Vagina (tissue), 2 donors: ENCODE measurements at places on chromosomes 4 and X.

- H3K4me1 ChIP-seq: peaks cover 65% of the 10 kb centered on the region
- no peak for DNase-seq
- H3K4me3 ChIP-seq: peak overlapping the region; percentile 56
- peaks cover 17% of the 10 kb centered on the region for H3K27me3 ChIP-seq
- no peaks in the 10 kb centered on the region for H3K36me3 ChIP-seq
Observed at GRCh38 chr4:54230484-54231418, 1.7 kb downstream of the PDGFRA start.

DNA sequence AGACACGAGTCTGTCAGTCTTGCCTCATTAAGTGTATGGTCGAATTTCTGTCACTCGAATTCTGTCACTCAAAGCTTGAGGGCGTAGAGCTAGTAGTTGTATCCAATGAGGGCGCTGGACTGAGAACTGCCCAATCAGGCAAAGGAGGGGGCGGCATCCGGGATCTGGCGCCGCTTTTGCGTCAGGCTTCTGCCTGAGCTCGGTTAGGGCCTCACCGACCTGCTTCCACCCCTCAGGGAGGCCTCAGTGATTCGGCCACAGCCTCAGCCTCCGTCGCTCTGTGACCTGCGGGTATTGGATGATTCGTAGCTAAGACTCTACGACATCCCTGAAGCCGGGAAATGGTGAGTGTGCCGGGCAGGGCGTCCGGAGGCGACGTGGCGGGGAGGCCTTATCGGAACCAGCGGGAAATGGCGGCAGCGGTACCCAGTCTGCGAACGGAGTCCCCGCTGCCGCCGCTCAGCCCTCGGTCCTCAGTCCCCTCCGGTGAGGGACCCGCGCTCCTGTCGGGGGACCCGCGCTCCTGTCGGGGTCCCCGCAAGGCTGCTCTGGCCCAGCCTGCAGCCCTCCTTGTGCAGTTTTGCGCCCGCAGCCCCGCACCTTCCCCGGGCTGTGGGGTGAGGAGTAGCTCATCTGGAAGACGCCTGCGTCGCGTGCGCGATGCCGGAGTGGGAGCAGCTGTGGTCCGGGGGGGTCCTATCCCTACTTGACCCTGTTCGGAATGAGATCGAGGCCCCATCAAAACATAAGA is 88.3 kb downstream of the ZNF718 start:
- no peaks in the 10 kb centered on the region for H3K36me3 ChIP-seq
- H3K27me3 ChIP-seq: no peaks in the 10 kb centered on the region
- no peak for DNase-seq
- H3K4me1 ChIP-seq: peaks cover 13% of the 10 kb centered on the region

DNA sequence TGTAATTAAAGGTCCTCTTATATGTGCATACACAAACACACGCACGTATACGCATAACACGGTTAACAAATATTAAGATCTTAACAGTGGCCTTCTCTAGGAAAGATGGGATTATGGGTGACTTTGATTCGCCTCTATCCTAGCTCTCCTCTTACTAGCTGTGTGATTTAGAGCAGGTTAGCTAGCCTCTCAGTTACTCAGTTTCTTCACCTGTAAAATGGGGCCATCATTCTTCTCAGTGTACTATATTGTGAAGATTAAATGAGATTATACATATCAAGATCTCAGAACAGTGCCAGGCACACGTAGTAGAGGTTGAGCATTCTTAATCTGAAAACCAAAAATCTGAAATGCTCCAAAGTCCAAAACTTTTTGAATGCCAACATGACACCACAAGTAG is 159.3 kb downstream of the BCOR start:
- H3K4me1 ChIP-seq: no peaks in the 10 kb centered on the region
- no peak overlapping the region for H3K27ac ChIP-seq
- no peak for DNase-seq
- H3K36me3 ChIP-seq: no peaks in the 10 kb centered on the region

- DNase-seq: no peak
- peaks cover 12% of the 10 kb centered on the region for H3K36me3 ChIP-seq
- no peaks in the 10 kb centered on the region for H3K27me3 ChIP-seq
- no peak overlapping the region for H3K4me3 ChIP-seq
- H3K4me1 ChIP-seq: peaks cover 11% of the 10 kb centered on the region
- no peak overlapping the region for H3K27ac ChIP-seq
Observed at GRCh38 chr4:147940171-147940570, 208.3 kb downstream of the ARHGAP10 start.

DNA sequence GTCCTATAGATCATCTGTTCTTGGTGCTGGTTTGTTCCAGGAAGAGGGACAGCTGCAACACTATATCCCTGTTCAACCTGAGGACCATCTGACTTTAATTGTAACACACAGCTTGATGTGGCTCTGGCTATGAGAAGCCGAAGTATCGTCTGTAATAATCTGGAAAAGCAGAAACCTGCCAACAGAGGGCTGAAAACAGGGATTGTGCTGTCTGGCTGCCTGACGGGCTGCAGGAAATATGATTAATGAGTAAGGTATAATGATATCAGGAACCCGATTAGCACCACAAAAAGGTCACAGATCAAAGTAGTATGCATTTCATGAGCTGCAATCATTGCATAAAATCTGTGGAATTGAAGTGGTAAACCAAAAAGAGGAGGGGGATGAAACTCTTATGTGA is 170.4 kb upstream of the MAB21L2 start:
- no peak overlapping the region for H3K4me3 ChIP-seq
- H3K27ac ChIP-seq: no peak overlapping the region
- H3K36me3 ChIP-seq: no peaks in the 10 kb centered on the region

GRCh38 chr4:72629540-72629939 is 60.5 kb upstream of the ADAMTS3 start:
- H3K4me1 ChIP-seq: no peaks in the 10 kb centered on the region
- H3K36me3 ChIP-seq: no peaks in the 10 kb centered on the region

- no peaks in the 10 kb centered on the region for H3K27me3 ChIP-seq
- no peaks in the 10 kb centered on the region for H3K36me3 ChIP-seq
- no peak overlapping the region for H3K27ac ChIP-seq
- no peak overlapping the region for H3K4me3 ChIP-seq
Observed at GRCh38 chr4:93710101-93710846, 118.3 kb upstream of the ATOH1 start.

DNA sequence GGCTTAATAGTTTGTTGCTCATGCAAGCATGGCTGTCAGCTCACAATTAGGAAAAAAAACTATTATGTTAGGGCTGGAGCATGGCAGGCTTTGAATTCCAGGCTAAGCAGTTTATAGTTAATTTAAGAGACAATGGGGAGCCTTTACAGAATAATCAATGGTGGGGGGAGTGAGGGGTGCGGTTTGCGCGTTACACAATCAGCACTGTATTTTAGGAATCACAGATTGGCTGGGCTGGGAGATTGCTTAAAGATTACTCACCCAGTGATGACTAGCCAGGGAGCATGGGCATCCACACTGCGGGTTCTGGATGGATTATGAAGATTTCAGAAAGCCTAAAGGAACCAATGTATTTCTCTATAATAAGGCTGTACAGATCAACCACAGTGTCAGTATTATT is 186.6 kb downstream of the SOX3 start:
- DNase-seq: no peak
- H3K4me3 ChIP-seq: no peak overlapping the region
- no peak overlapping the region for H3K27ac ChIP-seq

DNA sequence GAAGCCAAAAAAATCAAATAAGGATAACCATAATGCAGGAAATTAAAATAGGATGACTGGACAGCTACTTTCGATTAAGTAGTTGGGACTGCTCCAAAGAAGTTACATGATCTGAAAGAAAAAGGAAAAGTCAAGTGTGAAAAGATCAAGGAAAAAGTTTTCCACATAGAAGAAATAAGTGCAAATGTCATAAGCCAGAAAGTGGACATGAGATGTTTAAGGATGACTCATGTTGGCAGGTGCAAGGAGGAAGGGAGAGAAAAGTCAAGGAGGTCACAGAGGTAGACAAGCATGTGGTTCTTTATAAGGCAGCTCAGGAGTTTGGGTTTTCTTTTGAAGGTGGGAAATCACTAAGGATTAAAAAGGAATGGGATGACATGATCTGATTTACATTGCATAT is 89.8 kb upstream of the GPRIN3 start:
- H3K27ac ChIP-seq: no peak overlapping the region
- no peaks in the 10 kb centered on the region for H3K4me1 ChIP-seq
- no peaks in the 10 kb centered on the region for H3K36me3 ChIP-seq

- H3K4me1 ChIP-seq: no peaks in the 10 kb centered on the region
- no peak overlapping the region for H3K27ac ChIP-seq
- no peak for DNase-seq
- no peak overlapping the region for H3K4me3 ChIP-seq
- no peaks in the 10 kb centered on the region for H3K36me3 ChIP-seq
Observed at GRCh38 chrX:18542905-18543304, 117.5 kb downstream of the CDKL5 start.

- H3K27me3 ChIP-seq: no peaks in the 10 kb centered on the region
- no peak overlapping the region for H3K27ac ChIP-seq
- DNase-seq: no peak
Observed at GRCh38 chrX:120536061-120536460, 24.7 kb downstream of the CUL4B start.

GRCh38 chr4:68735106-68735505 is 64.7 kb upstream of the UGT2B15 start:
- H3K27me3 ChIP-seq: no peaks in the 10 kb centered on the region
- H3K27ac ChIP-seq: no peak overlapping the region
- no peak for DNase-seq
- H3K4me1 ChIP-seq: no peaks in the 10 kb centered on the region
- no peaks in the 10 kb centered on the region for H3K36me3 ChIP-seq

- H3K27me3 ChIP-seq: no peaks in the 10 kb centered on the region
- no peak for DNase-seq
- H3K27ac ChIP-seq: no peak overlapping the region
- no peak overlapping the region for H3K4me3 ChIP-seq
- no peaks in the 10 kb centered on the region for H3K4me1 ChIP-seq
- H3K36me3 ChIP-seq: no peaks in the 10 kb centered on the region
Observed at GRCh38 chrX:8846266-8846665, 45.1 kb upstream of the FAM9A start.

DNA sequence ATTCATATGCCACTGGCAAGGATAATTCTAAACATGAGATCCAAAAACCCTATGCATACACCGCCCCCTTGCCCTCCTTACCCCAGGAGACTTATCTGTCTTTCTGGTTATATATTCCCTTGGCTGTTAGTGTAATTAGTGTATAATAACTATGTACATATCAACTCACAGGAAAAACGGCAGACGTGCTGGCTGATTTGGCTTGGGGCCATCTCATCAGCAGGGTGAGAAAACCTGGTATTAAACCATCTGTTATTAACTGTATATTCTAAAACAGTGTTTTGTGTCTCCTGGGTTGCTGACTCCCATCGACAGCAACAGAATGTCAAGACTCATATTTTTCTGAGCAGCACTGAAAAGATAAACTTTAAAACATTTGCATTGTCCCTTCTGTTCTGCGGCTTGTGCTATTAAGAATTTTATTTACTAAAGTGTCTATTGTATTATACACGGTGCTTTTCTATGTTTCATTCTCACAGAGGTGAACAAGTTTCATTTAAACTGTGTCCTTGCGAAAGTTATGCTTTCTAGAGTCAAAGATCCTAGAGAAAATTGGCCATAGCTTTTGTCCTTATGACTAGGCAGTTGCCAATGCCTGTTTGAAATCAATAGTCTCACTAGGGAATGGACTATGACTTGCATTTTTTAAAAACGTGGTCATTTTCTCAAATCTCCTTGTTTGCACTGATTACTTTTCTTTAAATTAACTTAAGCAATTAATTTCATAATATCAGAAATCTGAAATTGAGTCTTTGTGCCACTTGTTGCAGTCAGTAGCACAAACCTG is 211.5 kb upstream of the MID1 start:
- no peaks in the 10 kb centered on the region for H3K36me3 ChIP-seq
- no peaks in the 10 kb centered on the region for H3K4me1 ChIP-seq
- H3K27ac ChIP-seq: no peak overlapping the region
- H3K4me3 ChIP-seq: peak overlapping the region; percentile 7
- no peak for DNase-seq
- no peaks in the 10 kb centered on the region for H3K27me3 ChIP-seq

GRCh38 chrX:136880003-136880451 is 498 bp downstream of the RBMX start:
- no peak for DNase-seq
- peak overlapping the region; percentile 93 for H3K27ac ChIP-seq
- no peaks in the 10 kb centered on the region for H3K27me3 ChIP-seq

DNA sequence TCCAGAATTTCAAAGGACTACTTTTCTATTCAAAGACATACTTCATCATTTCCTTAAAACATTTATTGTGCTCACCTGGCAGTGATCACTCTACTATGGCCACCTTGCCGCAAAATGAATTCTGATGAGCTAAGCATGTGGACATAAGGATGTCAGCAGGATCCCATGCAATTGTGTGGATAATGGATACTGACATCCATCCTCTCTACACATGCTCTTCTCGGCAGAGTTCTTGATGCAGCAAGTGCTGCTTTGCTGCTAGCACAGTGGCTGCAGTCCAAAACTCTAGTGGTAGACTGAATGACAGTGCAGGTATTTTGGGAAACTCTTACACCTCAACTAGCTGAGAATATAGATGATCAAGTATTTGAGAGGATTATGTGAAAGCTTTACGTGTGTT is 168.0 kb downstream of the BANK1 start:
- H3K4me1 ChIP-seq: no peaks in the 10 kb centered on the region
- no peaks in the 10 kb centered on the region for H3K36me3 ChIP-seq
- no peak overlapping the region for H3K27ac ChIP-seq
- no peak for DNase-seq

DNA sequence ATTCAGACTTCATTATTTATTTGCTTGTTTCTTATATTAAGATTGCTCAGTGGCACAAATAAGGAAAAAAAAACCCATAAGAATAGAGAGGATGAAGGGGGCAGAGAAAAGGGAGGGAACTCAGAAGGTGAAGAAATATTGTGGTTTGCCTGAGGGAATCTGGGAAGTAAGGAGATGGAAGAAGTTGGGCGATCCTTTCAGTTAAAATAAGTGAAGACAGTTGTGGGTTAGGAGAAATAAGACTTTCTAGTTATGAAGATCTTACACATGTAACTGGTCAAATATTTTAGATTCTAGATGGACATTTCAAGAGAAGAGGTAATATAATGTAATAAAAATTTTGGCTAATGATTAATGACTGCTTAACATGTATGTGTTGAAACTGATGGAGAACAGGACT is 138.7 kb upstream of the LIMCH1 start:
- DNase-seq: no peak
- no peaks in the 10 kb centered on the region for H3K36me3 ChIP-seq
- no peaks in the 10 kb centered on the region for H3K4me1 ChIP-seq
- H3K4me3 ChIP-seq: no peak overlapping the region
- H3K27ac ChIP-seq: no peak overlapping the region
- no peaks in the 10 kb centered on the region for H3K27me3 ChIP-seq
